ENCODE measurements at places on chromosomes 11 and 22.

DNA sequence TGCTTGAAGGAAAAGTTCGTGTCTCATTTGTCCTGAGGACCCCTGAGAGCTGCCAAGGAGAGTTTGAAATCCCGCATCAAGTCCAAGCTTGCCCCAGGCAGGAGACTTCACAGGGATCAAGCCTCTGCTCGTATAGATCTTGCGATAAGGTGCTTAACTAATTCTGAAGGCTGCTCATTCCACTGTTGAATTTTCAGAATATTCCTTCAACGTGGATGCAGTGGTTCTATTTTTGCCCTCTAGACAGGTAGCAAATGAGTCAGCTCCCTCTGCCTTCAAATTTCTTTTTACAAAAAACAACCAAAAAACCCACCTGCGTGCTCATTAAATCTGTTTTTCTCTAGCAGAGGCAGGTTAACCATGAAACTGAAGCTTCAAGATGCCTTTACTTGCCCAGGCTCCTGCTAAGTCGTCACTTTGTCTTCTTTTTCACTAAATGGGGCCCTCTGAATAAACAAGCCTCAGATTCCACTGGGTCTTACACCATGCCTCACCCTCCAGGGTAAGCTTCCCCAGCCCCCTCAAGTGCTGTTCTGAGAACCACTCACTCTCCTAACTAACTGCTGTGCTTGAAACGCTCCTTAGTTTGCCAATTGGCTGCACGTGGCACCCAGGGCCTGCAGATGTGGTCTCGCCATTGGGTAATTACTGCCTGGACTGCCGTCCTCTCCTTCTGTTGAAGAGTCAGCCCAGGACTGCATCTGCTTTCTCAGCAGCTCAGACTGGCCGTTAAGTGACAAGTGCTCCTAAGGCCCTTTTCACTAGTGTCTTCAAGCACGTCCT lies 105.0 kb downstream of the TRPC6 start:
- DNase-seq: no peak

- no peak for DNase-seq
These were observed 82.7 kb downstream of the RASSF10 start for GRCh38 chr11:13091804-13092203.

DNA sequence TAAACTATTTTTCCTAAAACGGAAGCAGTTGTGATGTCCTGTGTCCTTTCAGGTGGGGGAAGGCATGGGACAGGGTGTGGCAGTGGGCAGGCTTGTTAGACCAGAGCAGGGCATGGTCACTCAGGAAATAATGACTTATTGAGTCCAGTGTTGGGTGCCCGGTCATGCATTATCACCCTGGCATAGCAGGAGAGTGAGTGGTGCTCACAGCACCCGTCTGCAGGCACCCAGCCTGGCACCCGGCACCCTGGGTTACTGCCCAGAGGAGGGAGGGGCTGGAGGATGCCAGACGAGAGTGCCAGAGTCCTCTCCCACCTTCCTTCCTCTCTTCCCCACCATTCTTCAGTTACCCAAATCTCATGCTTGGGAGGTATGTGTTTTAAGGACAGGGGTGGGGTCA lies 59.1 kb downstream of the ST3GAL4 start:
- no peak for DNase-seq

GRCh38 chr11:86172894-86173293 lies 71.7 kb upstream of the EED start:
- no peak for DNase-seq

DNA sequence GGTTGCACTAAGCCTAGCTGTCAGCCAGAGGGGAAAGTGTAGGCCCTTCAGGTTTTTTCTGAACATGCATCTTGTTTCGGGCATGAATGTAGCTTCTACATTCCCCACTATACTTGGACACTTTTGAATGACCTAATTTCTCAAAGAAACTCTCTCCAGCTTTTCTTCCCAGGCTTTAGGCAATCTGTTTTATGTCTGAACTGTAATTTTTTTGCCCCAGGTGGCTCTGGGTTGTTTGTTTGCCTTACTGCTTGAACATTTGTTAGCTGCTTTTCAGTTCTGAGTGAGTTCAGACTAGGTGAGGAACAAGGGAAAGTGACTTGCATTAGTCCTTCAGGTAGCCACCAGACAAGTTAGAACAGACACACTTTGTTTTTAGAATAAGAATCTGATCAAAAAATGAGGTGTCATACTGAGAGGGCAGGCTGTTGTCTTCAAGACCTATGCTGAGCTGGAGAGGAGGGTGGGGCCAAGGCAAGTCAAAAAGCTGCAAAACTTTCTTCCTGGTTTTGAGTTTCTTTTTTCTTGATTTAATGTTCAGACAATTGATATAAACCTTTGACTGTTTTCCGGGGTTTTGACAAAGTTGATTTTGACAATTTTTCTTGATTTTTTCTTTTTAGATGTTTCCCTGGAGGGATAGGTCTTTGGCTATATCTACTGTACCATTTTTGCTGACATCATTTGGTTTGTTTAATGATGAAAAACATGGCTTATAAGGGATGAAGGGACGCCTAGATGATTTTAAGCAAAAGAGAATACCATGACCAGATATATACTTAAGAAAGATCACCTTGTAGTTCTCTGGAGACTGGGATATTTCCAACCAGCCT lies 182.8 kb downstream of the WNT11 start:
- no peak for DNase-seq

DNA sequence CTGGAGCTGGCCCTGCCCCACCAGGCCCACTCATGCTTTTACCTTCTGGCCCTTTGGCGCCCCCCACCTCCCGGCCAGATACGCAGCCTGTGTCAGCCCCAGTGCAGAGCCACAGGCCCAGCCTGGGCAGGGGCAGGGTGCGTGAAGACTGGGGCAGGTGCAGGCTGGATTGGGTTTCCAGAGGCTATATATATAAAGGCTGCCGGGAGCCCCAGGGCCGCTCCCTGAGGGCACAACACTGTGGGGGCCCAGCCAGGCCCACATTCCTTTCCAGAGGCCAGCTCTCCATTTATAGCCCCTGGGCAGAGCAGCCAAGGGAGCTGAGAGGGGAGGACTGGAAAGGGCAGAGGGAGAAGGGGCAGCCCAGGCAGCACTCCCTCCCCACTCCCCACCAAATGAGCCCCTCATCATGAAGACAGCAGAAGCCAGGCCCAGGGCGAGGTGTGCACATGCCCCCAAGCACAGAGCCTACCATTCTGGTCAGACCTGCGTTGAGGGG lies 5.0 kb upstream of the MYOD1 start:
- DNase-seq: no peak

GRCh38 chr22:28222976-28223745 lies 304.1 kb upstream of the PITPNB start:
- no peak for DNase-seq

GRCh38 chr11:3914805-3915204 lies 59.3 kb downstream of the STIM1 start:
- no peak for DNase-seq

Data from glomerular endothelial cell (primary cell).